ENCODE measurements at places on chromosomes 6 and 20. TPM values are rescaled to one million over a fixed set of nuclear protein-coding genes. Genes with fewer than 3 reads are reported as not detected.

BPIFB1 gene
- not detected for total RNA-seq

MLN gene
- not detected for total RNA-seq

RNGTT gene
- total RNA-seq: 13.5 TPM

GPLD1 gene
- 22.3 TPM for total RNA-seq

KIF25 gene
- not detected for total RNA-seq

PRPF6 gene
- total RNA-seq: 52.9 TPM

FNDC11 gene
- 0.54 TPM for total RNA-seq

Measured in thoracic aorta (tissue), 2 donors.